ENCODE measurements at places on chromosomes 11 and 22. TPM values are rescaled to one million over a fixed set of nuclear protein-coding genes. Genes with fewer than 3 reads are reported as not detected.

DNA sequence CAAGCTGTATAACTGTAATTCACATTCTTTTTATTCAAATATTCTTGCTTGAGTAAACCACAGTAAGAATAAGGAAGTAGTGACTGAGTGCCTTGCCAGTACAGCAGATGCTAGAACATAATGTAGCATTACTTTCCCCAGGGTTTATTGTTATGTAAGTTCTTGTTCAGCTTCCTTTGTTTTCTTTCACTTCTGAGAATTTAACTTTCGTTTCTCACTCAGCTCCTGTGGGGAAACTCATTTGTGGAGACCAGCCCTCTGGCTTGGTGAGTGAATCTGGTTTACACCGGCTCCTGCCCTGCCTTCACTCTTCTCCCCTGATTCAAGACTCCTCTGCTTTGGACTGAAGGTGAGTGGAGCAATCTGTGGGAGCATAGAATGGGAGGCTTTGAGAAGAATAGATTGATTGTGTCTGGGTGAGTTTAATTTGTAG lies at the start of gene TRIM22:
Gene TRIM22 (plus strand): TSS at position 240 of the 433 bp plus-strand sequence. CDS start 6,443 bp downstream, outside the sequence.
- H3K27ac ChIP-seq, result peak within 1 kb of the TSS; percentile 79
- H3K27me3 ChIP-seq, result no peaks in the 10 kb centered on the region
- peak within 1 kb of the TSS; percentile 84 for H3K4me3 ChIP-seq
- peak; percentile 70 for DNase-seq
- no peaks in the 10 kb centered on the region for H3K36me3 ChIP-seq
- peaks cover 42% of the 10 kb centered on the region for H3K4me1 ChIP-seq

DNA sequence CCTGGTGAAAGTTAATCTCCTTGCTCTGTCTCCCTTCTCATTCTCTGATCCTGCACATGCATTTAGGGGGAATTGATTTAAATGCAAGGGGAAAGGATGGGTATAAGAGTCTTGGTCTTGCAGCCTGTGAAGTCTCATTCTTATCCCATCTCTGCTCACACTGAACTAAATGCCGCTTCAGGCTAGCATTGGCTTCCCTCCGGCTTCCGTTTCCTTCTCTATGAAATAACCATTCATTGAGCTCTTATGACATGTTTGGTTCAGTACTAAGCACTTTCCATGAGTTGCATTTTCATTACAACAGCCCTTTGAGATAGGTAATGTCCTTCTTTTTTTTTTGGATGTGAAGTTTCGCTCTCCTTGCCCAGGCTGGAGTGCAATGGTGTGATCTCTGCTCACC lies 5.6 kb downstream of the ZBTB16 start:
- no peak overlapping the region for H3K27ac ChIP-seq
- H3K27me3 ChIP-seq, result no peaks in the 10 kb centered on the region
- no peaks in the 10 kb centered on the region for H3K36me3 ChIP-seq
- H3K4me3 ChIP-seq, result no peak overlapping the region
- DNase-seq, result no peak

- no peak for DNase-seq
- no peak overlapping the region for H3K27ac ChIP-seq
- H3K27me3 ChIP-seq, result no peaks in the 10 kb centered on the region
- no peak overlapping the region for H3K4me3 ChIP-seq
These were observed 5.6 kb downstream of the NRGN start for GRCh38 chr11:124745270-124745834.

Gene OR2AT4
- not detected for polyA plus RNA-seq

DNA sequence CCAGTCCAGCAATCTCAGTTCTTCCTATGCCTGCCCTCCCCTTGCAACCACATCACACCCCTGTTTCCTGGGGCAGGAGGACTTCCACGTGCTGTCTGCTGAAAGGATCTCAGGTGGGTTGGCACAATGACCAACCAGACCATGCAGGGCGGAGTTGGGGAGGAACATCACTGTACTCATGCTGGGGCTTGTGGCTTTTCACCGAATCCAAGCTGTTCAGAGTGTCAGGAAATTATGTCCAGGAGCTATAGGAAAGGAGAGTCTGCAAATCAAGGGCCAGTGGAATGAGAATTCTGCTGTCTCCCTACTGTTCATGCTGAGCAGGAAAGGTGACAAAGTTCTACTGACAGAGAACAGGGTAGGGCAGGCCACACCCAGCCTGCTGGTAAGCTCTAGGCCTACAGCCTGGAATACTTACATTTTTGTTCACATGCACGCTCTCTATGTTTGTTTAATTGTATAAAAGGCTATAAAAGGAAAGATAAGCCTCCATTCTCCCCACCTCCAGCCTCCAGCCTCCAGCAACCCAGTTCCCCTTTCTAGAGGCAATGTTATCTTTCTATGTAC lies 1.7 kb upstream of the PLAAT2 start:
- H3K36me3 ChIP-seq, result no peaks in the 10 kb centered on the region
- H3K4me3 ChIP-seq, result no peak overlapping the region
- H3K27ac ChIP-seq, result no peak overlapping the region
- no peaks in the 10 kb centered on the region for H3K27me3 ChIP-seq
